Activated CD8-positive, alpha-beta T cell treated with anti-CD3 and anti-CD28 coated beads, Interleukin-2, amount 10 ng/mL, durations not matched to agents 7 days and 5 days (primary cell): ENCODE measurements at places on chromosomes 6 and 20. TPM values are rescaled to one million over a fixed set of nuclear protein-coding genes. Genes with fewer than 3 reads are reported as not detected.

DNA sequence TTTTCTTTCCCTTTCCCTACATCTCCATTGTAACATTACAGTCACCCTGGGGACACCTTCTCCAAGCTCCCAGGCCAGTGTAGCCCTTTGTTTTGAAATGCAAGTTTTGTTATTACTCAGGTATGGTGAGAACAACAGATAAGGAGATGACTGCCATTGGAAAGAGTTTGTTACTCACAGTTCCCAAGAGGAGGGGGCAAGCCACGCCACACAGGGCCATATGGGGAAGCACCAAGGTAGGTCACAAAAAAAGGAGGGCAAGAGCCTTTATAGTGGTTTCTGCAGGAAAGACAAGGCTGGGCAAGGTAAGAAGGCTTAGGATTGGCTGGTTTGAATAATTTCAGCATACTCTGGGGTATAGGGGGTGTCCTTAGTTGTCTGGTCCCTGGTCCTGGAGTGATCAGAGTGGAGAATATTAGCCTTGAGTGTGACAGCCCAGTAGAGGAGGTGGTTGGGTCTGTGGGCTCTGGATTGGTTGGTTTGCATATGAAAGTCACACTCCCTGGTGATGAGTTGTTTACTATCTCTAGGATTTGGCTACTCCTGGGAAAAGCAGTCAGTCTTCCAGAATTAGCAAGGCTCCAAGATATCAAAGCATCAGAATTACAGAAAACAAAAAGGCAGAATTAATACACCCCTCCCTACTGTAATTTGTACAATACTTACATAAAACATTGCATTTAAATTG, 33.1 kb upstream of the SMLR1 start:
- H3K27ac ChIP-seq: no peak overlapping the region
- peaks cover 2% of the 10 kb centered on the region for H3K27me3 ChIP-seq
- H3K4me3 ChIP-seq: no peak overlapping the region
- no peaks in the 10 kb centered on the region for H3K4me1 ChIP-seq
- no peaks in the 10 kb centered on the region for H3K36me3 ChIP-seq

GRCh38 chr6:158529629-158530028, 30.3 kb upstream of the TMEM181 start:
- H3K4me1 ChIP-seq: no peaks in the 10 kb centered on the region
- H3K27ac ChIP-seq: no peak overlapping the region
- H3K4me3 ChIP-seq: no peak overlapping the region
- peaks cover 50% of the 10 kb centered on the region for H3K27me3 ChIP-seq

Gene BCAS1
- not detected for total RNA-seq

Gene IMPG1
- not detected for total RNA-seq
